ENCODE measurements at places on chromosomes 11 and 22. TPM values are rescaled to one million over a fixed set of nuclear protein-coding genes. Genes with fewer than 3 reads are reported as not detected.

DNA sequence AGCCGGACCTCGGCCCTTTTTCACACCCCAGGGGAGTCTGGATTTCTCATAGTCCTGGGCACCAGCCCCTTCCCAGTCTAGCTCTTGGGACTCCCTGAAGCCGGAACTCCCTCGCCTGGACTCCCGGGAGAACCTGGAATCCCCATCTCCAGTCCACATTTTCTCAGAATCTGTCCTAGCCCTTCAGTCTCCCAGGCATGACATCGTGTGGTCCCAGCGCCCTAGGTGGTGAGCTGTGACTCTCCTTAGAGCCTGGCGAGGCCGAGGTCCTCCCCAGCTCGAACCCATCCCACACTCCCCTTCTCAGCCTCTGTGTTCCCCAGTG is 673 bp upstream of the DUSP18 start:
- DNase-seq: no peak
- H3K4me3 ChIP-seq: peak overlapping the region; percentile 89
- peaks cover 5% of the 10 kb centered on the region for H3K27me3 ChIP-seq
- no peaks in the 10 kb centered on the region for H3K36me3 ChIP-seq

Gene NXPE2
- not detected for total RNA-seq

DNA sequence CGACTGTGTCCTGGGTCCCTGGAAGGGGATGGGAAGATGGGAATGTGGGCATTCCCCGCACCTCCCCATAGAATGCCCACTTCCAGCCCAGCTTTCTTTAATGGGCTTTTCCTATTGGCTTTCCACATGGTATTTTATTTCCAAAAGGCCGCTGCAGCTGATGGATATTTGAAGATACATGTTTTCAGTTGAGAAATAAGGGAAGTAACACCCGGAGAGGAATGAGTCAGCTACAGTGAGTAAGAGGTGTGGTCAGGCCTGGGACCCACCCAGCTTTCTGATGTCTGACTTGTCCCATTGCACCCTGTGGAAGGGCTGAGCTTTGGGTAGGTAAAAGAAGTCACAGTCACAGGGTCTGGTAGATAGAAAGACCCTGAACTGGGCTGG is 476.9 kb downstream of the MIAT start:
- H3K4me3 ChIP-seq: no peak overlapping the region
- no peaks in the 10 kb centered on the region for H3K4me1 ChIP-seq
- peaks cover 32% of the 10 kb centered on the region for H3K27me3 ChIP-seq
- no peaks in the 10 kb centered on the region for H3K36me3 ChIP-seq
- no peak for DNase-seq
- no peak overlapping the region for H3K27ac ChIP-seq

DNA sequence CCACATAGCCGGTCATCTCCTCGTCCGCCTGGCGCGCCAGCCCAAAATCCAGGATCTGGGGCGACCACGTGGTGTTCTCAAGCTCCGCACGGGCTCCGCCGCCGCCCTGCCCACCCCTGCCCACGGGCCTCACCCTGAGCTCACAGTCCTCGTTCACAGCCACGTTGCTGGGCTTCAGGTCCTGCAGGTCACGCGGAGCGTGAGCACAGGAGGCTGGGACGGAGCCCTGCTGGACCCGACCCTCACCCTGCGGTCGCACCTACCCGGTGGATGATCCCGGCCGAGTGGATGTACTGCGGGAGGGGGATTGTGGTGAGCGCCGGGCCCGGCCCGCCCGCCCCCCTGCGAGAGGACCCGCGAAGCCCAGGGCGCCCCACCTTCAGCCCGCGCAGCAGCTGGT is 3.2 kb downstream of the MAPK11 start:
- no peak for DNase-seq
- peaks cover 37% of the 10 kb centered on the region for H3K27me3 ChIP-seq
- H3K36me3 ChIP-seq: no peaks in the 10 kb centered on the region
- peaks cover 43% of the 10 kb centered on the region for H3K4me1 ChIP-seq
- no peak overlapping the region for H3K4me3 ChIP-seq
- H3K27ac ChIP-seq: no peak overlapping the region

Gene ENTHD1
- total RNA-seq: 0.36 TPM

- peaks cover 20% of the 10 kb centered on the region for H3K36me3 ChIP-seq
- no peak for DNase-seq
- H3K4me1 ChIP-seq: no peaks in the 10 kb centered on the region
- no peak overlapping the region for H3K27ac ChIP-seq
- H3K27me3 ChIP-seq: no peaks in the 10 kb centered on the region
- H3K4me3 ChIP-seq: no peak overlapping the region
Measured at GRCh38 chr22:39430576-39431150, 26.1 kb upstream of the MGAT3 start.

Gene CARD16
- total RNA-seq: 44.9 TPM

All from T-cell (primary cell).